ENCODE measurements at places on chromosomes 5 and 9.

DNA sequence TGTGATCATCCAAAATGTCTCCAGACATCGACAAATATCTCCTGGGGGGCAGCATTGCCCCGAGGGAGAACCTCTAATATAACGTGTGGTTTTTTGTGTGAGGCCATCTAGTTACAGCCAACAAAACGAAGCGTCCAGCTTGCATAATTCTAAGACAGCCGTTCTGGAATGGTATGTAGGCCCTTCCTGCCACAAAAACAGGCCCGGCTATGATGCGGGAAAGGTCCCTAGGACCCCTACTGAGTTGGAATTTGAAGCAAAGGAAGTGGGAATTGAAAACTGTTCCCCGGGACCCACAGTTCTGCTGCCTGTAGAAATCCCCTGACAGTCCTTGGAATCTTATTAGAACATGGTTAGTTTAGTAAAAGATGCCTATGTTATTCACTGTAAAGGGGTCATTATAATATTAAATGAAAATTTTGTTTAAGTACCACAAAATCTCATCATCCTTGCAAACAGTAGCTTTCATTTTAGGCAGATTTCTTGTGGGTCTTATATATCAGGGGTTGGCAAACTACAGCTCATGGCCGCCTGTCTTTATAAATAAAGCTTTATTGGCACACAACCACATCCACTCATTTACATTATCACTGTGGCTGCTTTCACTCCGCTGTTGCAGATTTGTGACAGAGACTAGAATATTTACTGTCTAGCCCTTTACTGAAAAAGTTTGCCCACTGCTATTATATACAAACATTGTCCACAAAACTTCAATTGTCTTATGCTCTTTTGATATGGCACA lies 70.7 kb downstream of the MSX2 start:
- DNase-seq: no peak

GRCh38 chr5:166649676-166650075 lies 1641.8 kb upstream of the WWC1 start:
- DNase-seq: no peak

DNA sequence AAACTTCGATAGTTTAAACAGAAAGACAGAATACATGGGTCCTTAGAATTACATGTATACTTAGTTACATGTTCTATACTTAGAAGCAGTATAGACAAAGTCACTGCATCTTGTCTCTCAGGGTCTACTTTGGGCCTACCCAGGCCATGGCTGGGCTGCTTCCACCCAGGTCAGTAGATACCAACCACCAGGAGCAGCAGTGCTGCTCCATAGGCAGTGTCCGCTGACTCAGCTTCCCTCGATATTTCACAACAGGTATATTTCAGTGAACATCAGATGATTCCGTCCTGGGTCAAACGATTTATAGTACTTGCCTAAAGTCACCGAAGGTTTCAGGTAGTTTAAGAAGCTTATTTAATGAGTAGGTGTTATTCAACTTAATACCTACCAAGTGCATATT lies 18.0 kb downstream of the IARS1 start:
- DNase-seq: no peak

DNA sequence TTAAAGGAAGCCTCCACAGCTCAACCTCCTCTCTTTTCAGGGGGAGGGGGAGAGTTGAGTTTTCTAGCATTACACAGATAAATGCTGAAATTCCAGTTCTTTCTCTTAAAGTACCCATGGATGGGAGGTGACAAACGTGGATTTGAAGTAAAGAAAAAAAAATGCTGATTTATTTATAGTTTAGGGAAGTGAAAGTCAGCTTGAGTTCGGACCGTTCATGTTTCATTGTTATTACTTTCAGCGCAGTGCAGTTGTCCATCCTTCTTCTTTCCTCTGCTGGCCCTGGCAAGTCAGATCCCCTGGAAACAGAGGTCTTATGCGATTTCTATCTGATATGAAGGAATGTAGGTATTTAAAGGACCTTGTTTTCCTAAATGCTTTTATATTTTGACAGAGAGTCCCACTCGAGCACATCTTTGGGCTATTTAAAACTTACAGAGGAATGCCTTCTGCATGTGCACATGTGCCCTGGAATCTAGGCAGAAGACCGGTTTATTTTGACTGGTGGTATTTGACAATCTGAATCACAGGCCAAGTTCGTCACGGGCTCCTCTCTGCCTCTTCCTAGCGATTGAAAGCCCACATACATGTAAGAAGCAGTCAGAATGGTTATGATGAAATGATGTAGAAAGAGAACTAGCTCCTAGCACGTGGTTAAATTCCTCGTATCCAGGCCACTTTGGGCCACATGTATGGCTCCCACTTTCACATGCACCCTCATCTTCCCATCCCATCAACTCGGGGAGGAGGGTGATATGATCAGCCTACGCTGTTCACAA lies 385.2 kb upstream of the KLF4 start:
- no peak for DNase-seq

GRCh38 chr9:72443855-72444254 lies 77.6 kb upstream of the TMC1 start:
- no peak for DNase-seq

DNA sequence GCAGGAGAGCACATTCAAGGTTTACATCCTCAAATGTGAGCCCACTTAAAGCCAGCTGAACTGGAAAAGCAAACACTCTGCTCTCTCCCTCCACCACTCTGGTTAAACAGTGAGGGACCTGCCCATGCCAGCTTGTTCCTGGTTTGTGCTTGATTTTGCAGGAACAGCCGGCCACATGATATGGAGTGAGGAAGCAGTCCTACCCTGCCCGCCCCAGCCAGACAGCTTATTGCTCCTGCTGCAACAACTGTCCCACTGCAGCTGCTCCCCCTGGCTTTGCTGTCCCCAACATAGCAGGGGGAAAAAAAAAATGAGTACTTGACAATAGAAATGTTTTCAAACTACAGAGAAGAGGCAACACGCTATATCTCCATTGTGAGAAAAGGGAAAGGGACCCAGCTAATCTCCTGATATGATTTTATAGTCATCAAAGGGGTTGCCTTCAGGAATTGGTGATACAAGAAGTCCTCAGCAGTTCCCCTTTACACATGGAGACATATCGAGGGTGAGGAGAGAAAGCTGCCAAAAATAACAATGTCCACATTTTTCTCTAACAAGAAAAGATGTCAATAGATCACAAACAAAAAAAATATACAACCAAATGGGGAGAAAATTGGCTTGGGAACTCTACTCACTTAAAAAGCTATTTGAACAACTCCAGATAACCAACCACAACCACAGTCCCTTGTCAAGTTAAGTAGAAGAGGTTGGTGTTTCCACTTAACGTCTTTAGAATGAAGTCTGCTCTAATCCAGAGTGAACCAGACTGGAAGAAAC lies 4.6 kb downstream of the MYO10 start:
- DNase-seq: peak; percentile 79

GRCh38 chr5:24998641-24999040 lies 353.9 kb upstream of the CDH10 start:
- DNase-seq: no peak

- DNase-seq: no peak
Observed at GRCh38 chr5:121108725-121109124, 644.6 kb downstream of the PRR16 start.

GRCh38 chr5:135034236-135034962 lies 371 bp upstream of the PITX1 start:
- DNase-seq: peak; percentile 26

- no peak for DNase-seq
Observed at GRCh38 chr5:124065508-124065907, 553.5 kb downstream of the CSNK1G3 start.

DNA sequence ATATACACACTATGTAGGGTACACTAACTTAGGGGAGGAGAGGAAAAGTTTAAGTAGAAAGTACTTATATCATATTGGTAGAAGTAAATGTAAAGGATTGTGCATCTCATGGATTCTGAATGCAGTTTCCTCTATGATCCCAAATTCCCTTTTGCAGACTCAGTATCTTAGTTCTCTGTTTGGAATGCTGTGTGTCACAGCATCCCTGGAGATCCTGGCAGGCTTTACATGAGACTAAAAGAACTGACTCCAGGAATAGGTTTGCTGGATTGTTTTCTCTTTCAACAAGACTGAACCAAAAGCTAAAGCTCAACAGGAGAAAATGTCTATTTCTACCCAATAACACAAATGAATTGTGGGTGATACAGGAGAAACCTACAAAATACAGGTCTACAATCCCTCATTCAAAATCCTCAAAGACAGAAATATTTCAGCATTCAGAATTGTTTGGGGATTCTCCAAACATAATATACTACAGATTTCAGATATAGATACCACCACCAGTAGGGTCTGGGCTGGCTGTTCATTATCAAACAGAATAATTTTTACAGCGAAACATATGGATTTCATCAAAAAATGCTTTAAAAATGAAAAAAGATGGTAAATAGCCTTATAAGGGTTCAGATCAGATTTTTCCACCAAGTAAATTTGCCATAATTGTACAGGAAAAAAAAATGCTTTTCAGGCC lies 324.7 kb upstream of the GRAMD2B start:
- DNase-seq: no peak

DNA sequence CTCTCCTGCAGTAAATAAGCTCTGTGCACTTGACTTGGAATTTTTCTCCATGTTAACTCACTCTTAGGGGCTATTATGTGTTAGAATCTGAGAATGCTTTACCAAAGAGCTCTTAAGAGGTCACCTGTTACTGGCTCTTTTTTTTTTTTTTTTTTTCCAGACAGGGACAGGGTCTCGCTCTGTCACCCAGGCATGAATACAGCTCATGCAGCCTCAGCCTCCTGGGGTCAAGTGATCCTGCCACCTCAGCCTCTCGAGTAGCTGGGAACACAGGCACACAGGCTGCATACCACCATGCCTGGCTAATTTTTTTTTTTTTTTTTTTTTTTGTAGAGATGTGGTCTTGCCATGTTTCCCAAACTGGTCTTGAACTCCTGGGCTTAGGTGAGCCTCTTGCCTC lies 22.1 kb downstream of the HMGXB3 start:
- DNase-seq: no peak

DNA sequence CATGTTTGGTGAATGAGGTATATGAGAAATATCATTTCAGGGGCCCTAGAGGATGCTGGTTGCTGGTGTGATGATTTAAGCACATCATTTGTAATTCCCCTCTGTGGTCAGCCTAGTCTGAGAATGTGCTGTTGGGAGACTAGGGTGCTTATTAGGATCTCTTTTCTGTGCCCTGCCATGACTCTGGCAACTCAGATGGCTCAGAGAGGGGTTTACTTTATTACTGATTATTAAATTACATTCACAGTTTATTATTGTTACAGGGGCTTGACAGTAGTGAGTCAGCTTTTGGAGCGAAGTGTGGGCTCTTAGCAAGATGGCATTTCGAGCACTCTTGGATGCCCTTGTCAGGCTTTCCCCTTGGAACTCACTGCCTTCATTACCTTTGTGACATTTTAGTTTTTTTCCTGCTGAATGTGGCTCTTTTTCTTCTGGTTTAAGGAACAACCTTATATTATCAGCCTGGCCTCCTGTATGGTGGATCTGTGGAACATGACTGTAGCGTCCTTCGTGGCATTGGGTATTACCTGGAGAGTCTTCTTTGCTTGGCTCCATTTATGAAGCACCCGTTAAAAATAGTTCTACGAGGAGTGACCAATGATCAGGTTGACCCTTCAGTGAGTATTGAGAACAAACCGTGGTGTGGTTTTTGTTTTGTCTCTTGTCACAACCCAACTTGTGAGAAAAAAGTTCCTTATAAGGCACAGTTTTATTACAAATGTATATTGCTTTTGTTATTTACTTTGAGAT lies 33.8 kb downstream of the RCL1 start:
- no peak for DNase-seq

GRCh38 chr9:126198854-126199253 lies 127.8 kb upstream of the MVB12B start:
- no peak for DNase-seq

- no peak for DNase-seq
Observed at GRCh38 chr9:33794560-33794959, 801 bp upstream of the PRSS3 start.

DNA sequence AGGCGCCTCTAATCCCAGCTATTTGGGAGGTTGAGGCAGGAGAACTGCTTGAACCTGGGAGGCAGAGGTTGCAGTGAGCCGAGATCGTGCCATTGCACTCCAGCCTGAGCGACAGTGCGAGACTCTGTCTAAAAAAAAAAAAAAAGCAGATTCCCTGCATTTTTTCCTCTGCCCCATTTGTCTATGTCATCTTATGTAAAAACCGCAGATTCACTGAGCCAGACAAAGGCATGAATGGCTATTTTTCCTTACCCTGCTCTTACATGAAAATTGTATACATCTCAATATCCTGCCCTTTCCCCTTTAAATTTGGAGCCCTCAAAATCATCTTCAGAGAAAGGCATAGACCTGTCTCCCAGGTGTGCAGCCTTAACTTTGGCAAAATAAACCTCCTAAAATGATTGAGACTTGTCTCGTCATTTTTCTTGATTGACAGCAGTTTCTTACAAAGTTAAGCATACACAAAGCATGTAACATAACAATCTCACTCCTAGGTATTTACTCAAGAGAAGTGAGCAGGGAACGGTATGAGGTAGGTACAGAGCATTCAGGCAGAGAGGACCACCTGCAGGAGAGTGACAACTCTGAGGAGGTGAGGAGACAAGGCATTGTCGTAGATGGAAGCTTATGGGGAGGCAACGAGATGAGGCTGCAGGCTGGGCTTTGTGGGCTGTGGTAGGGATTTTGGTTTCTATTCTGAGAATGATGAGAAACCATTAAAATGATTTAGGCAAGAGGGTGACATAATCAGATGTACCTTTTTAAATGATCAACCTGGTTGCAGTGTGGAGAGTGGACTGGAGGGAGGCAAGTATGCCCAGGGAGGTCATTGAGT lies 65.7 kb upstream of the IL6ST start:
- DNase-seq: no peak

DNA sequence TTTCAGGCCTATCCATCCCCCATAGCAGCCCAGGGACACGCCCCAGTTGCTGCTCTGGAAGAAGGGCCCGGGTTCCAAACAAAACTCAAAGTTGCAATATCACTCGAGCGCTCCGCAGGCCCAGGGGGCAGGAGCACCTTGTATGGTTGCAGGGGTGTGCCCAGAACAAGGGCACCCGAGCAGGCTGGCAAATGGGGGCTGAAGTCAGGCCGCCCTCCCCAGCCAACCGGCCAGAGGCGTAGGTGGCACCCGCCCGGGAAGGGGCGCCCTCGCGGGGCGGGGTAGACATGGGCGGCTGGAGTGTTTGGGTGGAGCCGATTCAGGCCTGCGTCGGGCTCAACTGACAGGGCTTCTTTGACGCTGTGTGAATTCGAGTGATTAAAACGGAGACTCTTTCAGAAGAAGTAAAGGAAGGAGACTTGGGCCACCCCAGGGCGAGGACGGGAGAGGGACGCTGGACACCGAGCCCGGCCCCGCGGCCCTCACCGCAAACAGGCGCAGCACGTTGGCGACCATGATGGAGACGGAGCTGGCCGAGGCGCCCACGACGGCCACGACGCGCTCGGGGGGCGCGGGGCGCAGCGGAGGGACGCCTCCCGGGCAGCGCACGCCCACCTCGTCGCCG lies 1.1 kb downstream of the GRM6 start:
- no peak for DNase-seq

GRCh38 chr5:12795333-12795663 lies 891.1 kb upstream of the CTNND2 start:
- no peak for DNase-seq

GRCh38 chr5:130092991-130093390 lies 188.7 kb downstream of the CHSY3 start:
- no peak for DNase-seq

All from NCI-H1092 (cell line).